Kidney (tissue), 22 donors: ENCODE measurements at places on chromosomes 6 and 20. TPM values are rescaled to one million over a fixed set of nuclear protein-coding genes. Genes with fewer than 3 reads are reported as not detected.

CCN6 gene
- polyA plus RNA-seq: 8.4 TPM

DEFB132 gene
- polyA plus RNA-seq: 0.24 TPM

- no peak for DNase-seq
- no peaks in the 10 kb centered on the region for H3K27me3 ChIP-seq
- no peak overlapping the region for H3K4me3 ChIP-seq
- H3K4me1 ChIP-seq: no peaks in the 10 kb centered on the region
- H3K27ac ChIP-seq: no peak overlapping the region
These were observed 129.1 kb downstream of the JARID2 start for GRCh38 chr6:15375018-15375417.

GRCh38 chr6:82902290-82902689, 163.4 kb downstream of the UBE3D start:
- H3K27me3 ChIP-seq: no peaks in the 10 kb centered on the region
- DNase-seq: no peak
- H3K36me3 ChIP-seq: no peaks in the 10 kb centered on the region
- H3K4me1 ChIP-seq: no peaks in the 10 kb centered on the region
- H3K27ac ChIP-seq: no peak overlapping the region

GRCh38 chr20:19970256-19970765, 46.9 kb upstream of the NAA20 start:
- H3K36me3 ChIP-seq: no peaks in the 10 kb centered on the region
- H3K4me3 ChIP-seq: no peak overlapping the region
- DNase-seq: no peak
- H3K27ac ChIP-seq: no peak overlapping the region
- H3K27me3 ChIP-seq: no peaks in the 10 kb centered on the region

- H3K4me1 ChIP-seq: peaks cover 6% of the 10 kb centered on the region
- DNase-seq: no peak
- no peaks in the 10 kb centered on the region for H3K36me3 ChIP-seq
- no peak overlapping the region for H3K27ac ChIP-seq
These were observed 62.7 kb downstream of the KCNB1 start for GRCh38 chr20:49419785-49420184.

DNA sequence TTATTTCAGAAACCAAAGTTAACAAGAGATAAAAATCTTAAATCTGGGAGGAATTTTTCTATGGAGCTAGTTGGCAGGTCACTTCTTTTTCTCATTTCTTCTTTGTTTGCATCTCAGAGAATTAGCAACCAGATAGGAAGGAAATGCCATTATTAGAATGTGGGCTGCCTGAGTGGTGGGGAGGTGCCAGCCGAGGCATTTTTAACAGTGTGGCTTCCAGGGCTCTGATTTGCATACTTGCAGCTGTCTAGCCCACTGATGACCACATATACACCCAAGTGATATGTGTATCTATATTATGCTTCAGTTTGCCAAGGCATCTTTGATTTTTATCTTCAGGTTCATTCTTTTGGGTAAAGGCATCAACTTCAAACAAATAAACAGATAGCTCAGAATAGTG, 206.7 kb downstream of the CLIC5 start:
- DNase-seq: no peak
- H3K36me3 ChIP-seq: no peaks in the 10 kb centered on the region
- no peak overlapping the region for H3K4me3 ChIP-seq
- no peaks in the 10 kb centered on the region for H3K4me1 ChIP-seq
- no peaks in the 10 kb centered on the region for H3K27me3 ChIP-seq
